ENCODE measurements at places on chromosomes 1 and 21.

DNA sequence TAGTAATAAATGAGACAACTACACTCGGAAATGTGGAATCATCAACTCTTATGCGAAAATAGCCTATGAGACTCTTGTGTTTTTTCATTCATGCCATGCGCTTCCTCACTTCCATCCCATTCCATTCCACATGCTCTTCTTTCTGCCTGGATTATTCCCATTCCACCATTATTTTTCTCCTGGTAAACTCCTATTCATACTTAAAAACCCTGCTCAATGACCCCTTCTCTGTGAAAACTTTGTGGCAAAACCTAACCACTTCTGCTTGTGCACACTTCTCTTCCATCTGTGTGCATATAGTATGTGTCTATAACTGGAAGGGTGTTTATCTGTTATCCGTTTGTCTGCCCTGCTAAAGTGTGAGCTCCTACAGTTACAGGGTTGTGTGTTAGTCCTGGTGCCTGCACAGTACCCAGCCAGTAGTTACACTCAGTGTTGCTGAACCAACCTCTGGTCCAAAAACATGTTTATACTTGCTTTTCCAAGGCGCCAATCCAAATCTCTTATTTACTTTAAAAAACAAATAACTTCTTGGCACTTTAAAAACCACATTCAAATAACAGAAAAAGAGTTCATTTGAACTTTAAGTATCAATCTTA is 10.7 kb downstream of the EPHX1 start:
- DNase-seq, result no peak

DNA sequence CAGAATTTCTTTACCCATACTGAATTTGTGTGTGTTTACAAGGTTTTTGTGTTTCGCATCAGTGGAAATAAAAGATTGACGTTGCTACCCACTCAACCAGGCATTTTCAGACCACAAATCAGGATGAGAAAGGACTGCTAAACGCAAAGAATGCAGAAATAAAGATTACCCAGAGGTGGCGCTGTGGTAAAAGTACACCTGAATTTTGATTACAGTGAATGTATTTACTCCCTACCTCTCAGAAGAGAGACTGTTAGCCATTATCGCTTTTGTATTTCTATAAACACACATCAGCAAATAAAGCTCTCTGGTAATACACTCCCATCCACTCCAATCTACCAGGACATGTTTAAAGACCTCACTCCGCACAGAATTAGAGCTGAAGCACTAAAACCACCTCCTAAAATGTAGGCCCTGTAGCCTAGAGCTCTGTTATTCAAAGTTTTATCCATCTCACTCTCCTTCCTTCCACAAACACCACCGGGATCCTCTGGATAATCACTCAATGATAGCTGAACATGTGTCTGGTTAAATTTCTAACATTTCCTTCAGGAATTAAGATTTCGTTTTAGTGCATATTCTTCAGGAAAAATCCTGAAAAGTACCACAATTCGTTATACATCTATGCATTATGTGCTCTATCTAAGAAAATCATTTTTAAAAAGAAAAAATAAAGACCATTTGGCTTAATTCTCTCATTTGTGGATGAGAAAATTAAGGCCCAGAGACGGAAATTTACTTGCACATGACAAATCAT is 2.5 kb upstream of the LMO4 start:
- DNase-seq, result no peak

- DNase-seq, result no peak
These were observed 354.6 kb downstream of the PTPRU start for GRCh38 chr1:29590583-29591565.

DNA sequence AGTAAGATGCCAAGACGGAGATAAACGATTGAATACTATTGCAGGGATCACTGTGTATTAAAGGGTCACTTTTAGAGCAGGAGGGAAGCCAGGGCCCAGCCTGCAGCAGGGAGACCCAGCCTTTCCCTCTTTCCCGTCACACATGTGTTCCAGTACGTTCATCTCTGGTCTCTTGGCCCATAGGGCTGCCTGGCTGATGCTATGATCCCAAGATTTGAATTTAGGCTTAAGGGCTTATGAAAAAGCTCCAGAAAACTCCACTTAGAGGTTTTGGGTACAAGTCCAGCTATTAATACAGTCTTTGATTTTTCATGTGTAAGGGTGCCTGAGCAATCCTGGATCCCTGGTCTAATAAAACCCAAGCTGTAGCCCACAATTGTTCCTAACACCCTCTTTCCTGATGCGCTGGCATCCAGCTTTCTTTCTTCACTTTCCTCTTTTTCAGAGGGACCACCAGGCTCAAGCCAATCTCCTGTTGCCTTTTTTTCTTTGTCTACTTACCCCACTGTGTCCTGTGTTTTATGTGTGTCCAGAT is 359.6 kb upstream of the USP24 start:
- DNase-seq, result no peak

DNA sequence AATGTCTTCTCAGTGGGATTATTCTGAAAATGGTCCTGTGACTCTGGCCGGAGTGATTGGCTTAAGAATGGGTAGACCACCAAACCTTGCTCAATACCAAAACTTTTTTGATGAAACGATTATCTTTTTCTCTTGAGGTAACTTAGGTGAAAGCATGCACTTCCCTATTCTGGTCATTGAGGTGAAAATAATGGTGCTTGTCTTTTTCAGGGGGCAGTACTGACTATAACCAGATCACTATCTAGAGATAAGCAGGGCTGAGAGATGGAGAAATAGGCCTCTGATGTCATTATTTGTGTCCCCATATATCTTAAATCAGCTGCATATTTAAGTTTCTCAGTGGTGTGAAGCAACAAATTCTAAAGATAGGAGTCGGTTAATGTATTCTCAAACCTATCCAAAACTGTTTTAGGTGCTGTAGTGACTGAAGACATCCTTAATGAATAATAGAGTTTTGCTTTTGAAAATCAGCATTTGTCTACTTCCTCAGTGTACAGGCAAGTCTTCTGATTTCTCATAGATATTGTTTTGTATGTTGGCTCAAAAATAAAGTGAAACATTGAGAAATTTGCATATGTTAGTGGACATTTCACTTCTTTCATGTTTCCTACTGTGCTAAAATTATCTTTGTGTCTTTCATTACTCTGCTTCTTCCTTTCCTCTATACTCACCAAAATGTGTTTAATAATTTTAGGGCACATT is 735.3 kb upstream of the ADGRL4 start:
- DNase-seq, result no peak

DNA sequence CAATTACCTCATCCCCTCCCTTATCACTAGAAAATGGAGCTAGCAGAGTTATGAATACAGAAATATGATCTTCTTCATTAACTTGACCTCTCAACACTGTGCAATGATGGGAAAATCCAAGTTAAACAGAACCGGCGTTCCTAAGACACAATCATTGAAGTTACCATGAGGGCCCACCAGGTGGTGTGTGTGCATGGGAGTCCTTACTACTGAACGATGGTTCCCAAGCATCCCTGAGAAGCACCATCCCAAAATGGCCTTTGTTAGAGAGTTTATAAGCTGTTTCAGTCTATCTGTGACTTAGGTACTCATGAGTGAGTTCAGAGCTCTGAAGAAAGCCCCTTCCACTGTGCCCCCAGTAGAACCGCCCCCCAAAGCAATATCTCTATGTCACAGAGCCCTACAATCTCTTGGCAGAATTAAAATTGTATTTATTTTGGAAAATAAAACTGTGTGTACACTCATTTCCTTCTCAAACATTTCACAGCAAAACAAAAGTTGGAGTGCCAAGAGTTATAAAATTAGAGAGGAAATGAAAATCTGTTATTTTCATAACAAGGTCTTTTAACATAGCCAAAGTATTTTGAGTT is 56.8 kb downstream of the PLD5 start:
- no peak for DNase-seq

- DNase-seq, result no peak
These were observed 1.2 kb downstream of the EVA1B start for GRCh38 chr1:36322041-36322785.

- DNase-seq, result no peak
These were observed 23.1 kb upstream of the B3GALNT2 start for GRCh38 chr1:235527196-235527814.

DNA sequence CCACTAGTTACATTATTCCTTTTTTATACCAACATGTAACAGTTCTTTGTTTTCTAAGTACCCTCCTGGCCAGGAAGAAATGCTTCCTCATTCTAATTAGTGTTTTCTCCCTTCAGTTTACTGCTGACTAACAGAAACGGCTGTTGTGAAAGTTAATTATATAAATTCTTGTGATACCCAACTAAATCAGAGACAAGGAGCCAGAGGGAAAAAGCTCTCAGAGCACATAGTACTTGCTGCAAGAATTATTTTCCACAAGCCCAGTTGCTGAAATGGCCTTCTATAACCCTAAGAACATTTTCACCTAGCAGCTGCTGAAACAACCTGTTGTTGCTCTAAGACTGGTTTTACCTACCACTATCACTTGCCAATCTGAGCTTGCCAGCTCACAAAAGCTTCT is 82.4 kb downstream of the FAF1 start:
- DNase-seq, result no peak

GRCh38 chr1:112517646-112518045 is 8.9 kb downstream of the WNT2B start:
- no peak for DNase-seq

GRCh38 chr1:102970496-102971078 is 137.7 kb downstream of the COL11A1 start:
- no peak for DNase-seq

- peak; percentile 27 for DNase-seq
These were observed 63.2 kb downstream of the RERE start for GRCh38 chr1:8754247-8754650.

- DNase-seq, result peak; percentile 60
These were observed 341.1 kb upstream of the RUNX1 start for GRCh38 chr21:35390013-35390776.

DNA sequence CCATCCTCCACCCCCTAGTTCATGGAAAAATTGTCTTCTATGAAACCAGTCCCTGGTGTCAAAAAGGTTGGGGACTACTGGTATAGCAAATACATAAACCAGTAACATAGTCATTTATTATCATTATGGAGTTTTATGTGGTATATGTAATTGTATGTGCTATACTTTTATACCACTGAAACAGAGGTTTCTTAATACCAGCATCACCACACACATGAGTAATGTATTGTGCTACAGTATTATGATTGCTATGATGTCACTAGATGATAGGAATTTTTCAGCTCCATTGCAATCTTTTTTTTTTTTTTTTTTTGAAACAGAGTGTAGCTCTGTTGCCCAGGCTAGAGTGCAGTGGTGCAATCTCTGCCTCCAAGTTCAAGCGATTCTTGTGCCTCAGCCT is 5.7 kb upstream of the PAXBP1 start:
- DNase-seq, result no peak

- no peak for DNase-seq
These were observed 4.5 kb downstream of the OVAAL start for GRCh38 chr1:180563026-180563827.

DNA sequence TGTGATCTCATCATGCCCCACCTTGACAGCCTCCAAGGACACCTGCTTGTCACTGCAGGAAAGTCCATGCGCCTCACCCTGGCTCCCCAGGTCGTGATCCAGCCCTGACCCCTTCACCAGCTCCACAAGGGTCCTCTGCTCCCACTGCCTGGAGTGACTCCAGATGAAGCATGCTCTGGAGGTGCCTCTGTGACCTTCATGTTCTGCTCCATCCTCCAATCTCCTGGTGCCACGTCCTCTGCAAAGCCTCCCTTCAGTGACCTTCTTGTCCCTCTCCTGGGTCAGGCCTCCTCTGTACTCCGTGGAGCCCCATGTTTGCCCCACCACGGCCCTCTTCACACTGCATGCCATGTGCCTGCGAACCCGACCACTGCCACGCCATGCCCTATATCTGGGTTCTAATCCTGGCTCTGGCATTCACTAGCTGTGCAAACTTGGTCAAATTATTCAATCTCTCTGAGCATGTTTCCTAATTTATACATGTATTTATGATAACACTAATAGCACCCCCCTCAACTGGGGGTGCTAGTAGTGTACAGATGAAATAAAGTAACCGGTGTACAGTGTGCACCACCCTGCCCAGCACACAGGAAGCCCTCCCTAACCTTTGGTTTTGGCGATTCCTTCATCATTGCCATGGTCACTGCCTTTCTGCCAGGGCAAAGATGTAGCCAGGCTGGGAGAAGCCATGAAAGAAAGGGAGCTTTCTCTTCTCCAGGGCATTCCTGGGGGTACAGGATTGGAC is 77.4 kb downstream of the STUM start:
- no peak for DNase-seq

DNA sequence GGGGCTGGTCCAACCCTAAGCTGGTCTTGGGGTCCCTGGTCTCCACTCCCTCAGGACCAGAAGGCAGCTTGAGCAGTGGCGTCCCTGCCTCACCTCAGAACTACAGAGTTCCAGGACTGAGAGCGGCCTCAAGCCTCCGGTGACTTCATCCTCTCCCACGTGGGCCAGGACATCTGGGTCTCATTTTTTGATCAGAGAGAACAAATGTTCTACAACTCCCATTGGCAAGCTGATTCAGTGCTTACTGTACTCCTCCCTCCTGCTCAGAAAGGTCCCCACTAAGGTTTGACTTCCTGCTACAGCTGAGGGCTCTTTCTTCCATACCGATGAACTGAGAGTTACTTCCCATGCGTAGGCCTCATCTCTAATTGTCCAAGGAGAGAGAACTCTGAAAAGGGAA is 78.5 kb downstream of the PLXNA2 start:
- no peak for DNase-seq

GRCh38 chr1:15946571-15947381 is 29.1 kb downstream of the ZBTB17 start:
- DNase-seq, result no peak

DNA sequence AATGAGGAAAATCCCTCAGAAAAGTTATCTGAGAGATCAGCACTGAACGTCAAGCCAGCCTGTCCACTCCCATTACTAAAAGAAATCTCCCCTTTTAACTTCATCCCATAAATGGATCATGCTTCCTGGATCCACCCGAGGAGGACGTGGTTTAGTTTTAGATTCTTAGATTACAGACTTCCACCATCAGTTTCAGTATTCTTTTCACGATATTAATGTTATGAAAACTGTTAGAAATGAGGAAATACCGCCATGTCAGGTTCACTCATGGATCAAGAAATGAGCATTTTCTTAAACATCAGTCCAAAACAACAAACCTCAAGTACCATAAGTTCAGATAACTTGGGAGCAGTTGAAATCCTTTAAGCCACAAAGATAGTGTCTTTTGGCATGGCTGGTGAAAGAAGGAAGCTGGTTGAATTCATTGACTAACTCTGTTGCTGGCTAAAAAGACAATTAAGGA is 49.8 kb downstream of the NFIA start:
- DNase-seq, result no peak

- no peak for DNase-seq
These were observed 2.5 kb upstream of the MEF2D start for GRCh38 chr1:156502894-156503697.

GRCh38 chr1:200888349-200888838 is 6.3 kb upstream of the INAVA start:
- no peak for DNase-seq

GRCh38 chr1:165905853-165906252 is 78.4 kb downstream of the UCK2 start:
- no peak for DNase-seq

DNA sequence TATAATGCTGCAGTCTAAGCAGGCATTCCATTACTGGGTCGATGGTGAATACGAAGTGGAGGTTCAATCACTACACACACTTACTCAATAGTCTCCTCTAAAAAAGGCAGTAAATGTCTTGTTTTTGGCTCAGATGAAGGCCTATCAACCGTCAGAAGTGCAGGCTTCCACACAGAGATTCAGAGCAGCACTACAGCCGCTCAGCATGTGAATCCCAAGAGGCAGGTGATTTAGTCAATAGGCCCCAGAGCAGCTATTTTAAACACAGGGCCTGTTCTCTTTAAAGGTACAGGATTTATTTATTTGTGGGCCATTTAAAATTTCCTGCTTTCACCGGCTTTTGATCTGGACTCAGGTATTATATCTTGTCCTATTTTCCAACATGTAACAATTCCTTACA is 293.7 kb downstream of the RGS7 start:
- DNase-seq, result no peak

- DNase-seq, result no peak
These were observed 321.0 kb downstream of the PLPP3 start for GRCh38 chr1:56258371-56258770.

Data from DMS 273 treated with DMSO at 0.1 percent for 48 hours (cell line).